ENCODE measurements at places on chromosomes 2 and 18.

- DNase-seq, result no peak
Observed at GRCh38 chr18:6683112-6683876, 46.2 kb upstream of the ARHGAP28 start.

GRCh38 chr2:10538224-10538894 is 90.2 kb upstream of the ODC1 start:
- DNase-seq, result peak; percentile 61

- DNase-seq, result peak; percentile 86
Observed at GRCh38 chr18:59874166-59874565, 25.6 kb upstream of the PMAIP1 start.

DNA sequence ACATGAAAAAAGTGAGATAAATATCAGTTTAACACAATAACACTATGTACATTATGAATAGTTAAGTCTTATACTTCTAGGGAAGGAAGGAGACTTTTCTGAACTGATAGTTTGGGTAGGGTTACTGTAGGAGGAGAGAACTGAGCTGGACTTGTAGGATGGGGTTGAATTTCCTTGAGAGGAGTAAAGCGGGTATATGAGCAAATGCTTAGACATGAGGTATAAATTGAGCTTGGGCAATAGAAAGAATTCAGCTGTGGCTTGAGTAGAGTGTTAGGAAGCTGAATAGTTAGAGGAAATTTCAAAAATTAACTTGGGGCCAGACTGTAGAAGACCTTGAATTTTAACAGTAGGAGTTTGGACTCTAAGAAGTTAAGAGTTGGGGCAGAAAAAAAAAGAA is 45.1 kb downstream of the LCLAT1 start:
- DNase-seq, result no peak

- DNase-seq, result no peak
Observed at GRCh38 chr2:218877891-218878290, 2.8 kb upstream of the WNT10A start.

GRCh38 chr2:147760984-147761383 is 83.8 kb upstream of the ACVR2A start:
- peak; percentile 10 for DNase-seq

DNA sequence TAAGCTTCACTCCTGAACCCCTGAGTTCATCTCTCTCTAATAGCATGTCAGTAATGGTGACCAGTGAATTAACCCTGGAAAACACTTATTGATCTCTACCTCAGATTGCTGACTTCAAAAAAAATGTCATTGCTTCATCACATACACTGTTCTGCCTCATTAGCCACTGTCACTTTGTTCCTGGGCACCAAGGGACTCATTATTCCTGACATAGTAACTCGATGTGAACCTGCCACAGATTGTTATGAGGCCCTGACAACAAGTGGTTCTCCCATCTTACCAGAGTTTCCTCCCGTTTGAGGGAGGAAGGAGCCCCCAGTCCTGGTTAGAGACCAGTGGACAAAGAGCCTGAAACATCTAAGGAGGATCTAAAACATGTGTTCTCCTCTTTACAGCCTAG is 403.3 kb upstream of the SMIM21 start:
- DNase-seq, result no peak

GRCh38 chr2:119741001-119741400 is 18.7 kb upstream of the PTPN4 start:
- no peak for DNase-seq

DNA sequence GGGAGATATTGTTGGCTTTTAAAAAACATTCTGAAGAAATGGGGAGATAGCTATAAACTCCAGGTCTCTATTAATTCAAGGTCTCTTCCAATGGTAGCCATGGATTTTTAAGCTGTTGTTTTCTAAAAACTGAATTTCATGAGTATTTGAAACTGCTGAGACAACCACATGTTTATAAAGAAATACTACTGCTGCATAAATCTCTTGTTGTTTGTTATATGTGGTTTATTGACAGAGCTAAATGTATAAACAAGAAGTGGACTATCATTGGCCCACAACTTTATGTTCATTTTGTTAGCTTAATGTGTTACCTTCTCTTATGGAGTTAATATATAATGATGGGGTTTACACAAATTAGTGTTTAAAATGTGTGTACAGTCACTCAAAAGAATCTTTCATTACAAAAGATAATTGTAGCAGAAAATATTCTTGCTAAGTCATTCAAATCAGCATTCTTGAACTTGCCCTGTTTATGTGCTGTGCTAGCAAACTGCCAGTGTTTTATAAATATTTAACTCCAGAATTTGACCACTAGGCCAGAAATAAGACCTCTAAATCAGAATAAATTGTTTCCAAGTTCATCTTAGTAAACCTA is 242.1 kb downstream of the TMX3 start:
- no peak for DNase-seq

- no peak for DNase-seq
Observed at GRCh38 chr18:56323673-56324072, 314.7 kb downstream of the TXNL1 start.

GRCh38 chr2:120012363-120012762 is 514 bp upstream of the EPB41L5 start:
- no peak for DNase-seq

DNA sequence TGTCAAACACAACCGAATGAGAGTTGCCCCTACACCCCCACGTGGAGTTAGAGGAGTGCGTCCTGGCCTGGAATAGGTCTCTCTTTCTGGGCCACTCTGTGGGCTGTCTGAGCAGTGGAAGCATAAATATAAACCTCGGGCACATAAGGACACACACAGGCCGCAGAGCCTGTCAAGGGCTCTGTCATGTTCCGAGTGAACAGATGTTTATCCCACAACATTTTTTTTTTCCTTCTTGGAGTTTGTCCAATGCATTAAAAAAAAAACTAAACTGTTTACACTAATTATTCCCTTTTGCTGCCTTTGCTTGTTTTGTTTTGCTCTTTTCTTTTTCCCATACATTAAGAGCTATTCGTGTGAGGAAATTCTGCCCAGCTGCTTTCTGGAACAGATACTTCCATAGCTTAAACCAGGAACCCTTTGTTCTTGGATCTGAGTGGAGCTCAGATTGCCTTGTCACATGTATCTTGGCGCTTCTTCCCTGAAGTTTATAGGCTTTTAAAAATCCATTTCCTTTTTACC is 228.3 kb upstream of the FOSL2 start:
- peak; percentile 32 for DNase-seq

DNA sequence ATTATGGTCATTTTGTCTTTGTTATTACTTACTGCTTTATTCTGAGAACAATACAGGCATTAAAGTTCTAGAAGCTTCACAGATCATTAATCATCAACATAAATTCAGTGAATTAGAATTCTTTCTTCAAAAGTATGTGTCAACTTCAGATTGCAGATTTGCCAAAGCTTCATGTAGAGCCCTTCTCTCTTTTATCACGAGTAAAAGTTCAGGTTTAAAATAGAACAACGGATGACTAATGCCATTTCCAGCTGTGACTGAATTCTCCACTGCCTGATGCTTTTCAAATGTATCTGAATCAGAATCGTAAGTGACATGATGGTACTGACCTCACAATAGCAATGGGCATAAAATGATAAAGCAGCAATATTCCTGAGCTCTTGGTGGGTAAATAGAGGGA is 116.0 kb downstream of the ABCA12 start:
- DNase-seq, result peak; percentile 50

DNA sequence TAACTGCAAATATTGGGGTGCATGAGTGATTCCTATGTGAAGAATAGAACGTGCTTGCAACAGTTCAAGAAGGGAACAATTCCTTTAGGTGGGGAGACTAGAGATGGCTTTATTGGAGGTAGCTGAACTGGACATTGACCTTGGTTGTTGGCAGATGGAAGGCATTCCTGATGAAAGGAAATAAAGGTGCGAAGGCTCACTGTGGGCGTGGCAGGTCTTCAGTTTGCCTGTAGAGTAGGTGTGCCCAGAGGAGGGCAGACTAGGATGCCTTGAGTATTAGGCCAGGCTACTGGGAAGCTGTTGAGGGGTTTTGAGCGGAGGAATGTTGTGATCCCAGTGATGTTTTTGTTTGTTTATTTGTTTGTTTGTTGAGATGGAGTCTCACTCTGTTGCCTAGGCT is 2.8 kb downstream of the SPR start:
- DNase-seq, result no peak

DNA sequence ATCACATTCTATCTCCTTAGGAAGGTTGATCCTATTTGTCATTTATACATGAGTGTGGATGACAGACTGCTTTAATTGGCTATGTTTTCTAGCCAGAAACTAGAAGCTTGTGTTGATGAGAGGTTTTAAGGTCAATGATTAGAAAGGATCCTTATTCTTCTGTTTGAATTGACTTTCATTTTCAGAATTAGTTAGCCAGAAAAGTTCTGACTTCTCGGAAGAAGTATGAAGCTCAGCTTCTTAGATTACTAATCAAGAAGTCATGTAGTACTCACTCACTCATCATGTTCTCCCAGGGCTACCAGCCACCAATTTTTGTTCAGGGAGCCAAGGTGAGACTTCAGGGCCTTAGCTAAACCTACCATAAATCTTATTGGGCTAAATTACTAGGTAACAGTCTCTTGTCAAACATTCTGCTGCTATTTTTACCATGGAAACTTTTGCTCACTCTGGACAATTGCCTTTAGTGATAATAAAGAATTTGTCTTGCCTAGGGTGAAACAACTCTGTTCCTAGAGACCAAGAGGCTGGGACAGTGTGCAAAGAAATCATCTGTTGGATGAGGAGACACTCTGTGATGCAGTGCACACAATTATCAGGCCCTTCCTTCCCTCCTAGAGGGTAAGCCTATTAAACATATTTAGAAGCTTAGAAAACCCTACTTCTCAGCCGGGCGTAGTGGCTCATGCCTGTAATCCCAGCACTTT is 111.6 kb upstream of the DNMT3A start:
- DNase-seq, result no peak

- no peak for DNase-seq
Observed at GRCh38 chr2:112642561-112642960, 3.2 kb upstream of the SLC20A1 start.

GRCh38 chr2:78541088-78541450 is 484.4 kb upstream of the REG3G start:
- DNase-seq, result no peak

- DNase-seq, result no peak
Observed at GRCh38 chr2:37870829-37871228, 54.3 kb upstream of the RMDN2 start.

DNA sequence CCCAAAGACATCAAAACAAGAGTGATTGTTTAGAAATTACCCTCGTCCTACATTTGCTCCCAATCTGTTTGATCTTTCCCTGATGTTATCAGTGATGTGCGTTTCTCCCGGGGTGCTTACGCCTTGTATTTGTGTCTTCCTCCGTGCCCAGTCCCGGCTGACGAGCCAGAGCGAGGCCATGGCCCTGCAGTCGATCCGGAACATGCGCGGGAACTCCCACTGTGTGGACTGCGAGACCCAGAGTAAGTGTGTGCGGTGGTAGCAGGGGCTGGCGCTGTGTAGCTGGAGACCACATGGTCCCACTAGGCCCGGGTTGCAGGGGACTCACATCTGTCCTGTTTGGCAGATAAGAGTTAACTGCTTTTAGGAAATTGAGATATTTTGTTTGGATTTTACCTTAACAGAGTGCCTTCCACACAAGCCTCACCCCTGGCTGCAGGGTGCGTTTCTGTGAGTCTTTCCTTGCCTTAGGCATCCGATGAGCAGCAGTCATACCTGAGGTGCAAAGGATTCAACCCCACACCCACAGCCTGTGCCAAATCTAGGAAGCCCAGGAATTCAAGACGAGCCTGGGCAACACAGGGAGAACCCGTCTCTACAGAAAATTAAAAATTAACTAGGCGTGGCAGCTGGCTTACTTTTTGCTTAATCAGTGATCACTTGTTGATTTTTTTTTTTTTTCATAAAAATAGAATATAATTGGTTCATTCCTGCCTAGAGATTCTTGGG is 127.4 kb downstream of the GBX2 start:
- DNase-seq, result no peak

GRCh38 chr18:73826098-73826497 is 321.5 kb downstream of the FBXO15 start:
- DNase-seq, result no peak

- DNase-seq, result peak; percentile 53
Observed at GRCh38 chr2:235268535-235268934, 225.3 kb upstream of the AGAP1 start.

- no peak for DNase-seq
Observed at GRCh38 chr2:11433822-11434221, 32.1 kb downstream of the E2F6 start.

GRCh38 chr2:69154106-69154505 is 141.1 kb downstream of the ANTXR1 start:
- DNase-seq, result no peak

GRCh38 chr18:59109375-59109774 is 30.3 kb upstream of the SEC11C start:
- DNase-seq, result no peak

GRCh38 chr18:8468921-8469335 is 140.3 kb upstream of the RAB12 start:
- peak; percentile 14 for DNase-seq

- DNase-seq, result no peak
Observed at GRCh38 chr2:150449856-150450255, 37.6 kb downstream of the RND3 start.

Data from AG08395 (cell line).